Stomach (tissue), 19 donors: ENCODE measurements at places on chromosomes 4 and X.
A peak's percentile ranks its signal among the peaks of the same experiment; 100 is the strongest.

DNA sequence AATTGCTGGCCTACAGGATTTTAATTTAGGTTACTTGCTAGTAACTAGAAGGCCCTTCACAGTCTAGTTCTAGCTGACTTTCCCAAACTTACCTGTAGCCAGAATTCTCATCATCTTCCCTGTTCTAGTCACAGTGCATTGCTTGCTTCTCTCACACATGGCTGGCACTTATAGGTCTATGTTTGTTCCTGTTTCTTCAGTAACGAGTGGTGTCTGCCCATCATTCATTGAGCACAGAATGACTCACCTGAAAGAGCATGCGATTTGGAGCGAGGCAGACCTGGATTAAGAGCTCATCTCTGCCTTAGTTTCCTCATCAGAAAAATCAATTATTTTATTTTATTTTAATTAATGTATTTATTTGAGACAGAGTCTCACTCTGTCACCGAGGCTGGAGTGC, 201.7 kb upstream of the ANK2 start:
- DNase-seq = no peak

DNA sequence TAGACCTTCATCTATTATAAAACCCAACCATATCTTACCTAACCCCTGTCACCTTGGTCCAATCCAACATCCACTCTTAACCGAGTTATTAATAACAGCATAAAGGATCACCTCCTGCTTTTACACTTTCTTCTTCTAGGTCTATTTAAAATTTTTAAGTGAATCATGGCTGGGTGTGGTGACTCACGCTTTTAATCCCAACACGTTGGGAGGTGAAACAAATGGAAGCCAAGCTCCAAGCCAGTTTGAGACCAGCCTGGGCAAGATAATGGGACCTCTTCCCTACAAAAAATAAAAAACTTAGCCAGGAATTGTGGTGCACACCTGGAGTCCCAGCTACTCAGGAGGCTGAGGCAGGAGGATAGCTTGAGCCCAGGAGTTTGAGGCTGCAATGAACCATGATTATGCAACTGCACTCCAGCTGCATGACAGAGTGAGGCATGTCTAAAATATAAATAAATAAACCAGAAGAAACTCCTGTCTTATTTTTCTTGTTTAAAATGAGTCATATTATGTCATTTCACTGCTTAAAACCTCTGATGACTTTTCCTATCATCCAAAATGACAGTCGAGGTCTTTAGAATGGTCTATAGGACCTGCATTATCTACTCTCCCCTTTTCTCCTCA, 188.4 kb downstream of the GASK1B start:
- no peak for DNase-seq

GRCh38 chr4:26893491-26893890, 32.9 kb downstream of the STIM2 start:
- DNase-seq = no peak

- no peak for DNase-seq
These were observed 250.4 kb downstream of the ADAMTS3 start for GRCh38 chr4:72318421-72319170.

- DNase-seq = no peak
These were observed 11.6 kb downstream of the ENAM start for GRCh38 chr4:70640192-70640591.

GRCh38 chr4:75557696-75558095, 1.8 kb downstream of the ODAPH start:
- no peak for DNase-seq

- peak; percentile 53 for DNase-seq
These were observed 5.9 kb downstream of the LAMP2 start for GRCh38 chrX:120463241-120463640.

GRCh38 chrX:115642895-115643530, 82.0 kb downstream of the PLS3 start:
- DNase-seq = peak; percentile 85

- no peak for DNase-seq
These were observed 70.5 kb downstream of the RELL1 start for GRCh38 chr4:37615720-37616063.

- DNase-seq = no peak
These were observed 17.7 kb downstream of the COL4A6 start for GRCh38 chrX:108420481-108420880.

GRCh38 chr4:26447378-26447777, 42.9 kb downstream of the CCKAR start:
- DNase-seq = no peak

- DNase-seq = no peak
These were observed 3.9 kb upstream of the PDLIM5 start for GRCh38 chr4:94447754-94448411.

DNA sequence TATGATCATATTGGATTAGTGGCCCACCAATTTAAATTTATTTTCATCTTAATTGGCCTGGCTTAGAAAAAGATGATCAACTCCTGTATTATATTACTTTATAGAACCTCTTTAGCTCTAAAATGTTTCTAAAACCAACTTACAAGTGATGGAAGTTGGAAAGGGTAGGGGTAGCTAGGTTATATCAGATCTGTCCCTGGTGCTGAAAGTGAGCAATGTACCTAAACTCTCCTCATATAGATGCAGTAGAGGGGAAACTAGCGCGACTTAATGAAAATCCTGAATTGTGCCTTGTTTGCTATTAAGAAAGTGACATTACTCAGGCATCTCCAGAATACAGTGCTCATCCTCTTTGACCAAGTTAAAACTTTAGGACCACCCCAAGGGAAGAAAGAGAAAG, 7.5 kb upstream of the PTCHD1 start:
- DNase-seq = no peak

DNA sequence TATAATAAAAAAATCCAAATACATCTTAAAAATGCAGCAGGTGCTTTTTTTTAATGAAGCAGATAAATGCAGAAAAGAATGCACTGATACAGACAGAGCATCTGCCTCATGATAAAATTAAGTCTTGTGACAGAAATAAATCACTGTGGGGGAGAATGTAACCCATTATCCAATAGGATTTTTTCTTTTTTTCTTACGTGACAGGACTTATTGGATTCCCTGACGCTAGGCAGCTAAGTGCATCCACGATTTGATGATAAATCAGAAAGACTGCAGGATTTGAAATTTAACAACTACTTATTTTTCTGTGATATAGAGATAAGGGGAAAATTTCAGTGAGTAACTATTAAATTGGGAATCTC, 110.6 kb upstream of the PPARGC1A start:
- DNase-seq = no peak

DNA sequence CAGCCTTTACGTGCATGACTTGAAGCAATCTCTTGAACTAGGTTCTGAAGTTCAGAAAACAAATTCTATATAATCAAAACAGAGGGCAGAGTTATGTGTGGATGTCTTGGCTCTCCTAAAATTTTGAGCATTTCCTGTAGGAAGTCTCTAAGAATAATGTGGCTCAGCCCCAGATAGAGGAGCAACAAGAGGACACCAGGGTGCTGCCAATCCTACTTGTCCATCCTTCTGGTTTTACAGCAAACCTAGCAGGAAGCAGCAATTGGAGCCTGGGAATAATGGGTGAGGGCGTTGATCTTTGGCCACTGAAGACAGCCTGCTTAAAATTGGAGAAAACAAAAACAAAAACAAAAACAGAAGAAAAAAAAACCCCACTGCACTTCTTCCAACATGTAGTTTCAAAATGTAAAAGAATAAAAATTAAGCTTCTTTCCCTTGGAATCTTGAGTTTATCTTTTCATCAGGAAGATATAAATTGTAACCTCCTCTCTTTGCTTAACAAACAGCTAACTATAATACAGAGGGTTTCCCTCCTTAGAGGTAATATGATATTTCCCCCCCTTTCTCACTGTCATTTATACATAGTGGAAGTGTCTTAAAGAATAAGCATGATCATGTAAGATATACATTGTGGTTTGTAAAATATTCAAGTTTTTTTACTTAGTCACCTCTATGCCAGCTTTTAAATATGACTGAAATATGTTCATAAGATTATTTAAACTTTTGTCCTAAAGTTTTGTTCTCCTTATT, 130.6 kb downstream of the FBXO8 start:
- no peak for DNase-seq

DNA sequence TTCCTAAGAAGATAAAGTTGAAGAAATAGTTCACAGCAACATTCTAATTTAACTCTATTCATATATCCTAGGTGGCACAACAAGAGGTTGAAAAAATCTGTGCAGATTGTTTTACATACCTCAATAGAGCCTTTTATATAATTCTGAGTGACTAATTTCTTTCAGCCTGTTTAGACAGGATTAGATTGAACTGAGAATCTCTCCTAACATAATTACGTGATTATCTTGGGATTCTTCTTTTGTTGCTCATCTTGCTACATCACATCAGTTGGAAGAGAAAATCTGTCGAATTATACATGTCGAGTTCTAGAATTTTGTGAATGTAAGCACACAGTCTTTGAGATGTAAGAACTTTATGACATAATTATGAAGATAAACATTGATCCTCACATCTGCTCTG, 1873.7 kb upstream of the IGFBP7 start:
- no peak for DNase-seq

DNA sequence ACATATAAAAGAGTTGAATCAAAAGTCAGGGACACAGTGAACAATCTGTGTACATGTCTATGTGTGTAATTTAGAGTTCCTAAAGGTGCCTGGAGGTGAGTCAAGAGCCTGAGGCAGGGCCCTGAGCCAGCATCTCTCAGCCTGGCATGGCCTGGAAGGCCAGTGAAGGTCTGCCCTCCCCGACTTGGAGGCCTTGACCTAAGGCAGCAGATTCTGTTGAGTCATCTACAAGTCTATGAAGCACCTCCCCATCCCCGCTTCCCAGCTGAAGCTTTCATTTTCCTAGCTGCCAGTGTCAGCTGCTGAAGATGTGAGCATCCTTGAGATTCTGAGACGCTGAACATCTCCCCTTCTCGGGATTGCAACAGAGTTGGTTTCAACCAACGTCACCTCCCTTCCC, 583.9 kb downstream of the BCOR start:
- no peak for DNase-seq

DNA sequence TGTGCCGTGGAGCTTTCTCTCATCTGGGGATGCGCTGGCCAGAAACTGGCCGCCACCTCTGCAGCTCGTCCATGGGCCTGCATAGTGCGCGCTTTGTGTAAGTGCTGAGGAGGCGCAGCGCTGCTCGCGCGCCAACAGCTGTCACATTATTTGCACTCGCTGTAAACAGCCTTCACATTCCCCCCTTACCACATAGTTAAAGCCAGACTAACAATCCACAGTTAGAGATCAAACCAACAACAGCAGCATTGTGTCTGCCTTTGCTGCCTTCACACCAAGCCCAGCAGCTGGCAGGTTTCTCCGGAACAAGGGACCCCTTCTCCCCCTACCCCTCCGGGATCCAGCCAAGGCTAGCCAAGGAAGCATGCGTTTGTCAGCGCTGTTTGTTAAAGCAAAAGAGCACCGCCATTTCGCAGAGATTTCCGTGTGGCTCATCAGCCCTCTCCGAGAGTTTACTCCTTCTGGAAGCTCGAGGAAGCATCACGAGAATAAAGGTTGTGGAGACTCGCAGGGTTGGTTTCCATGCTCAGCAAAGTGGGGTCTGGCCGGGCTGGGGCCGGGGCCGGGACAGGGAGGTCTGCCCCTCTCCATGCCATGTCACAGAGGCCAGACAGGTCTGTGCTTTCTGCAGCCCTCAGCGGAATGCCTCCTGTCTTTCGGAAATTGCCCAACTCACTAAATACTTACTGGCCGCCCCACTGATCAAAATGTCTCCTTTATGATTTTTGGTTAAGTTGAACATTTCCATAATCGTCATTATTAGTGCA, 11.0 kb downstream of the BCOR start:
- DNase-seq = no peak

DNA sequence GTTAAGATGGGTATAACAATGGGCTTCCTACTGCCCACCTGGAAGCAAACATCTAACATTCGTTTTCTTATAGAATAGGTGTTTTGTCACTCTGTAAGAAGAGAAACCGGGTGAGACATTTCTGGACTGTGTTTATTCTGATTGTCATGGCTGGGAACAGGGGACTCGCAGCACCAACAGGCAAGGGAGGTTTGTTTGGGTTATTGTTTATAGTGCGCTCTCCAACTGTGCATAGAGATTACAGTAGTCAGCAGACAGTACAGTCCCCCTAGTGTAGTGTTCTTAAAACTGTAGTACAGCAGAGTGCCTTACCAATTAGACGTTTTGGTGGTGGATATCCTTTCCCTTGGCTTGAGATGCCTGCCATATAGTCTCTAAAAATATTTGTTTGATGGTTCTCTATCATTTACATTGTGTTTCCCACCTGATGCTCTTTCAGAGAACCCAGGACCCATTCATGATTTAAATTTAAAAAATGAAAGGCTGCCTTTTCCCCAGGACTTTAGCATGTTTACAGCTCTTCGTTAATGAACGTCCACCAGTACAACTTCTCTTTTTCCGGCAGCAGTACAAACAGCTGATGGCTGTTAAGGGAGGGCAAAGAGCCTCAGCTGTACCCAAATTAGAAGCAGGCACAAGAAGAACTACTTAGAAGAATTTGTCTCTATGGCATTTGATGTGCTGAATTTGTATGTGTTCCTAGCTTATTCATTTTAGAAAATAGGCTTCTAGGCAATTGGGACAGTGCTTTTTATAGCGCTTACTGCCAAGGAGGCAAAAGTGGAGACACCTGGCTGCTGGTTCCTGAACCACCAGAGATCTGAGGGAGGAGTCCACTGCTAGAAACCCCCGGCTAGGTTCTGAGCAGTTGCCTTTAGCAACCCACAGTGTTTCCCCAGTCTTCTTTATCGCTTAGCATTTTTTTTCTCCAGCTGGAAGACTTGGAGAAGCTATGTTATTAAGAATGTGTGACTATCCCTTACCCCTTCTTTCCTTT, 1.0 kb upstream of the RNF150 start:
- DNase-seq = no peak

DNA sequence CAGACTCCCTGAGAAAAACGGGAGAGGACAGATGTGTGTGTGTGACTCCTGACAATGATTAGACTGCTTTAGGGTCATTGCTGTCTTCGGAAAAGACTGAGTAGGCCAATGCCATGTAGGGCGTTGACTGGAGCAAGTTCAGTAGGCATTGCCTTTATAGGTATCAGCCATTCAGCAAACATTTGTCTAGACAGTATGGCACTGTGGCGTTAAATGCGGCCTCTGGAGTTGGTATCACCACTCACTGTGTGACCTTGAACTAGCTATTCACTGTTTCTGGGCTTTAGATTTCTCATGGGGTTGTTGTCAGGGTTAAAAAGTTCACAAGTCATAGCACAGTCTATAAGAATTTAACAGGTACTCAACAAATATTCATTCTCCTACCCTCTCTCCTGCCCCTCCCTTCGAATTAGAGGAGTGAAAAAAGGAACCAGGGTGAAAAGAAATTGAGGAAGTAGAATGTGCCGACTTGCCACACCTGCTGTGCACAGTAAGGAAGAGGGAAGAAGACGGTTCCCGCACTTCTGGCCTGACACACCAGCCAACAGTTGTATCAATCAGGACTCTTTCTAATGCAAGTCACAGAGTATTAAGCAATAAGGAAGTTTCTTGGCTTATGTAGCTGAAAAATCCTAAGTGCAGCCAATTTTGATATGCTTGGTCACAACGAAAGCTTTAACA, 83.2 kb upstream of the PLAC8 start:
- DNase-seq = peak; percentile 33
